Ascending aorta (tissue), 2 donors: ENCODE measurements at places on chromosomes 1 and 21. TPM values are rescaled to one million over a fixed set of nuclear protein-coding genes. Genes with fewer than 3 reads are reported as not detected.

DNA sequence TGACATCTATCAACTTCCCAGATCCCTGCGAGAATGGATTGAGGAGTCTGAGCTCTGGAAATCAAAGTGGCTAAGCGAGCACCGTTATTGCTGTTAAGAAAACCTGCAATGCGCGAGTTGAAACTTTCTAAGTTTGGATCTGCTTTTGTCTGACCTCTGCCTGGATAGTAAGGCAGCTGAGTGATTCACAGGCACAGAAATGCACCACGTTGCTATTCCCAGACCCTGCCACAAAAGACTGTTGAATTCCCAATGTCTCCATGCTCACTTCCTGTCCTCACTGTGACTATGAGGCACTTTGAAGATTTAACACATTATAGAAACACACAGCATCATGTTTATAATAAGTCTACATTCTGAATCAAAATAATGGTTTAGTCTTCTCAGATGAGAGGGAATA, 27.1 kb upstream of the CNIH3 start:
- H3K4me3 ChIP-seq: no peak overlapping the region
- H3K36me3 ChIP-seq: no peaks in the 10 kb centered on the region
- H3K4me1 ChIP-seq: no peaks in the 10 kb centered on the region
- no peak for DNase-seq

Gene UTS2
- total RNA-seq: not detected

Gene GPR161
- total RNA-seq: 16.3 TPM

Gene IFI44
- total RNA-seq: 5.9 TPM

Gene AADACL4
- not detected for total RNA-seq
